GM18507 (cell line): ENCODE measurements at places on chromosomes 13 and 19.

DNA sequence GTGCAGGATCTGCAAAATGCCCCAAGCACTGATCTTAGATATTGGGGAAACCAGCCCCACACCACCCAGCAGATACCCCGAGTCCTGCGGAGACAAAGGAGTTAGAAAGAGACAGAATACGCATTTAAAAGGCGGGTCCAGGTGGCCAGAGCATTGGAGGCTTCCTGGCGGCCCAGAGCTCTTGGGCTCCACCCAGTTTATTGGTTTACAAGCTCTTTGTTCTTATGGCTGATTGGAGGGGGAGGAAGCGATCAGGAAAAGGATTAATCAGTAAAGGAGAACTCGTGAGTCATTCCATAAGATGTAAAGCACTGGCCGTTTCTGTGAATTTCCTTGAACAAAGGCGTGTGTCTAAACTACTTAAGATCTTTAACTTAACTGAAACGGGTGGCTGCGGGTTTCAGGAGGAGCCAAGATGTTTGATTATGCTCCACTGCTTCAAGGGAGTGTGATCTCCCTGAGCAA lies 926 bp downstream of the ZNF587 start:
- no peak for DNase-seq

- no peak for DNase-seq
Observed at GRCh38 chr19:12750851-12751250, 740 bp upstream of the BEST2 start.

DNA sequence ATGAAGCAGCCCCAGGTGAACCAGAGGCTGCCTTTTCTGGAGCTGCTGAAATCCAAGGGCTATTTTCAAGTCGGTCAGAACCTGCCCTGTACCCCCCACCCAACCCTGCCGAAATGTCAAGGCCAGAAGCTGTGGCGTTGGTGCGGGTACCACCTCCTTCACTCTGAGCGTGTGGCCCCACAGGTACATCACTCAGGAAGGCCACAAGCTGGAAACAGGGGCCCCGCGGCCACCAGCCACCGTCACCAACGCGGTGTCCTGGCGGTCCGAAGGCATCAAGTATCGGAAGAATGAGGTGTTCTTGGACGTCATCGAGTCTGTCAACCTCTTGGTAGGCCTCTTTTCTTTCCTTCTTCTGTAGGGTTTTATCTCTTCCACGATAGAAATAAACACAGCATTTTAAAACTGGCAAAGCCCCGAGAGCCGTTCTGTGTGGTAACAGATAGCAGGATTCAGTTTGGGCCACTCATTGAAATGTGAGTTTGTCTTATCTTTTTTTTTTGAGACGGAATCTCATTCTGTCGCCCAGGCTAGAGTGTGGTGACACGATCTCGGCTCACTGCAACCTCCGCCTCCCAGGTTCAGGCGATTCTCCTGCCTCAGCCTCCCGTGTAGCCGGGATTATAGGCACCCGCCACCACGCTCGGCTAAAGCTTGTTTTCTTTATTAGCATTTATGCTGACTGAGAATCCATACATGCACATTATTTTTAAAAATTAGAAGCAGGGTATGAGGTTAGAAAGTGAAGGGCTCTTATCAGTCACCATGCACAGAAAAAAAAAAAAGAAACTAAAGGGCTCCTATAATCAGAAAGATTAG lies 11.3 kb downstream of the AP1M1 start:
- no peak for DNase-seq

GRCh38 chr13:50921706-50922105 lies 12.1 kb downstream of the RNASEH2B start:
- no peak for DNase-seq

- no peak for DNase-seq
Observed at GRCh38 chr19:50326101-50326664, 3.0 kb downstream of the KCNC3 start.

DNA sequence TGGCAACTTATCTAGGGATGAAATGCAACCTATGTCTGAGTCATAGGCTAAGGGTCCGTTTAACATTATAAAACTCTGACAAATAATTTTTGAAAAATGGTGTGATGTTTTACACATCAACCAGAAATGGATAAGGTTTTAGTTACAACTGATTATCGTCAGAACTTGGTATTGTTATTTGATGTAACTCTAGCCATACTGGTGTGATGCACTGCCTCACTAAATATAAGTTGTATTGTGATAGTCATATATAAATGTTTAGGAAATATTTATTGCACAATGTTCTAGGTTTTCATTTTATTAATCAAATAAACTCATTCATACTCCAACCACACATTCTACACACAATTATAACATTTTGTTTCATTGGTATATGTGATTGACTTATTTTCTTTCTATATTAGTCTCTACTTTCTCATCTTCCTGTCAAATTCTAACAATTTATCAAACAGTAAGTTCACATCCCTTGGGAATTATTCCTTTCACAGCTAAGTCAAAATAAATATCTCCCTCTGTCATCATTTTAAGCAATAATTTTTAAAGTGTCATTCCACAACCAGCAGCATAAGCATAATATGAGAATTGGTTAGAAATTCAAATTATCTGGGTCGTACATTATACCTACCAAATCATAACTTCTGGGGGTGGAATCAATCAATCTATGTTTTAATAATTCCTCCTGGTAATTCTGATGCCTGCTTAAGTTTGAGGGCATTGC lies 873.9 kb downstream of the SLITRK1 start:
- DNase-seq: no peak
